Left renal cortex interstitium (tissue), 4 donors: ENCODE measurements at places on chromosomes 3 and 15. TPM values are rescaled to one million over a fixed set of nuclear protein-coding genes. Genes with fewer than 3 reads are reported as not detected.

The C3orf85 gene
- 14.4 TPM for polyA plus RNA-seq

The SENP2 gene
- 38.4 TPM for polyA plus RNA-seq

The AP3S2 gene
- 40.3 TPM for polyA plus RNA-seq

The IMPG2 gene
- polyA plus RNA-seq, result 0.69 TPM

The SLC22A14 gene
- 0.21 TPM for polyA plus RNA-seq

The HEMK1 gene
- 18.7 TPM for polyA plus RNA-seq

DNA sequence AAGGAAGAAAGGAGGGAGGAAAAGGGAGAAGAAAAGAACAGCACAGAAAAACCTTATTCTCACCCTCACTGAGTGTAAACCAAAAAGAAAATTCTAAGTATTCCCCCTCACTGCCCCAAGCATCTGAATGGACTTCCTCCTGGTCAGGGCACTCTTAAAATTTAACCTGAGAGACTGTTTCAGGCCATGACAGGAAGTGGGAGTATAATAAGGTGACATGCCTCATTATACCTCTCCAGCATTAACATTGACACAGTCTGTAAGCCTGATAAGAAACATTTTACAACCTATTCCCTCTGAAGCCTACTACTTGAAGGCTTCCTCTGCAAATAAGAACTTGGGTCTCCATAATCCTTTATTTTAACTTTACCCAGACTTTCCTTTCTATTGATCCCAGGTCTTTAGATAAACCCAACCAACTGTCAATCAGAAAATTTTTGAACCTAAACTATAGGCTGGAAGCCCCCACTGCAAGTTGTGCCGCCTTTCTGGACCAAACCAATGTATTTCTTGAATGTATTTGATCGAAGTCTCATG is 41.7 kb downstream of the SLCO2A1 start:
- DNase-seq, result no peak

GRCh38 chr15:80978685-80979329 is 10.8 kb downstream of the MESD start:
- DNase-seq, result no peak

DNA sequence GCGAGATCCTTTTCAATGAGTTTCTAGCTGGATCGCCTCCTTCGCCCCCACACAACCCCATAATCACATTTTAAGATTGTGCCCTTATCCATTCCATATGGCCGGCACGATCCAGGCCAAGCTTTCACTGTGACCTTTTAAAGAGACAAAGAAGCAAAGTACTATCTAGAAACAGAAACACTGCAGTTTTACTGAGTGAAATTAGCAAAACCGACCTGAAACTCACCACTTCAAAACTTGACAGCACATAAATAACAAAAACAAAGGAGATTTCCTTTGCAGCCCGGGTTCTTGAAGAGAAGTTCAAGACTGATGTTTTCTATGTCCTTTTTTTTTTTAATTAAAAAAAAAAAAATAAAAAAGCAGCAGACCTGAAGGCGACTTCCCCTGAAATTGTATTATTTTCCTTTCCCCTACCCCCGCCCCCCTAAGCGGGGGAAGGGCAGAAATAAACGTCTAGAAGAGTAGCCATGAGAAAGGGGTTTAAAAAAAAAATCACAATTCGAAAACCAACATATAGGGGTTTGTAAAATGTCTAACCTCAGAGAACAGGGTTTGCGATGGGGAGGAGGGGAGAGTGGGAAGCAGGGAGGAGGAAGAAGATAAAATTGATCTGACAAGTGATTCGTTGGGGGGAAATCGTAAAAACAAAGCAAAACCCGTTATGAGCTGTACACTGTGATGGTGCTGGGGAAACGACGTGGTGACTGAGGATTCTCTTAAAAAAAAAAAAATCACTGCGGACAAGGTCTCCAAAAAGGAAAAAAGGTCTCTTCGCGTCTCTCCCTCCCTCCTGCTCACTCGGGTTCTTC is 1.5 kb downstream of the SATB1 start:
- no peak for DNase-seq

DNA sequence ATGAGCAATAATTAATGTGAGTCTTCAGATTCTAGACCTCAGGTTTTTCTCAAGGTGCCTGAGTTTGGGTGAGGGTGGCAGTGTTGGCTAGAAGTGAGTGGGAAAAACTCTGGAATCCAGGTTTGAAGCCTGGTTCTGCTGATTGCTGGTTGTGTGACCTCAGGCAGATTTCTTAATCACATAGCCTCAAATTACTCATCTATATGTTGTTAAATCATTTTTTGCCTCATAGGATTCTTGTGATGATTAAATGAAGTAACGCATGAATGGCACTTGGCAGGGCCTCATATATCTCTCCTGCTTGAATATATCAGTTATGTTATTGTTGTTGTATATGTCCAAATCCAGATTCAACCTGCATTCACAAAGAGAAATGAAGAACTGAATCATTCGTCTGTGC is 60.5 kb downstream of the NR2F2 start:
- no peak for DNase-seq

DNA sequence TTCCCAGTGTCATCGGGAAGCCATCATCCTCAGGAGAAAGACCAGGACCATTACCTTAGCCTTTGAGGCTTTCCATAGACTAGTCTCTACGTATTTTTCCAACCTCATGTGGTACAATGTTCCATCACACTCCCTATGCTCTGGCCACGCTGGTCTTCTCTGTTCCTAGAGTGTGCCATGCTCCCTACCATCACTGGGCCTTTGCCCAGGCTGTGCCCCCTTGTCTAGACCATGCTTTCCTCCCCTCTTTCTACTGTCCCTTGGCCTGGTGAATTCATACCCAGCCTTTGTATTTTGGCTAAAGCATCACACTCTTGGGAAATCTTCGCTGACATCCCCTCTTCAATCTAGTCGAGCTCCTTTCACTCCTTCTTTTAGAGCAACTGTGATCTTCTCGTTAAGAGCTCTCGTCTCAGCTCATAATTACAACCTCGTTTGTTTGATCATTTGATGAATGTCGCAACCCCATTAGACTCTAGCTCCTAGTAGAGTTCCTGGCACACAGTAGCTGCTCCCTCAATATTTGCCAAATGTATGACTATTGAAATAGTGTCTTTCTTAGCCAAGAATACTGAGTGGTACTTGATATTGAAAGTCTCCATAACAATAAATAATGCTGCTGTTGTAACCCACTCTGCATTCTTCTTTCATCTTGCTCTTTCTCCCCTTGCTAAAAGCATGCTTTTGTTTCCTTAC is 100.2 kb upstream of the FAM3D start:
- DNase-seq, result no peak

GRCh38 chr3:128556384-128556783 is 63.4 kb upstream of the GATA2 start:
- no peak for DNase-seq

GRCh38 chr3:17500618-17501017 is 241.8 kb downstream of the TBC1D5 start:
- no peak for DNase-seq

- DNase-seq, result no peak
These were observed 47.3 kb downstream of the BDH1 start for GRCh38 chr3:197508461-197508860.

DNA sequence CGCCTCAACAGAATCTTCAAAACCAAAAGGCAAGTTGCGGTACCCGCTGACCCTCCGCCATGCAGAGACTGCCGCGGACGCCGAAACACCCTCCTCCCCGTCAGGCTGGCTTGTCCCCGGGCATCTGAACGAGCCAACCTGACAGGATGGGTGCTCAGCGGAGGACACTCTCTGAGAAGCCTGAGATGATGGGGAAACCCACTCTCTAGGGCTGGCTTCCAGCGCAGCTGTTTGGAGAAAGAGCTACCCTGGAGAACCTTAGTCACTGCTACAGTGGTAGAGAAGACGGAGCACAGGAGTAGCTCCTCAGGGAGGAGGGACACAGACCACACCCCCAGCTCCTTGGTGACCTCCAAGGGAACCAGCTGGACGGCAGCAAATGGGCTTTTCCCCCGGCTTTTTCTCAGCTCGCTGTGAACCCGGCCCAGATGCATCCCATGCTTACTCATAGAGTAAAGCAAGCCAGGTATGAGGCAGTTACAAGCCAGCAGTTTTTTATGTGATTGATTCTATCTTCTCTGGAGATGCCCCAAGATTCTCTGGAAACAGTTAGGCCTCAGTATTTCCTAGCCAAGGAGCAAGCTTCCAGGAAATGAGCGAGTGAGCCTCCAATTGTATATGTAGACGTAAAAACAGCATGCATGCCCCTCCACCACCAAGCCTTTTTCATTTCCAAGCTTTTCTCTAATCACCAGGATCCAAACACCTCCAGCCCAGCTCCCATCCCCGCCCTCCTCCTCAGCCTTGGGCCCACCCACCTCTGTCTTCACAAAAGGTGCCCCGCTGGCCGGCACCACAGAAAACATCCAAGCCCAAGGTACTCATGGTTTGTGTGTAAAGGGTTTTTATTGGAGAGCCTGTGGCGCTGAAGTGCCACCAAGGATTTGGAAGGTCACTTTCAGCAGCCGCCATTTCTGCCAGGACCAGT is 38.7 kb downstream of the FAM174B start:
- no peak for DNase-seq

DNA sequence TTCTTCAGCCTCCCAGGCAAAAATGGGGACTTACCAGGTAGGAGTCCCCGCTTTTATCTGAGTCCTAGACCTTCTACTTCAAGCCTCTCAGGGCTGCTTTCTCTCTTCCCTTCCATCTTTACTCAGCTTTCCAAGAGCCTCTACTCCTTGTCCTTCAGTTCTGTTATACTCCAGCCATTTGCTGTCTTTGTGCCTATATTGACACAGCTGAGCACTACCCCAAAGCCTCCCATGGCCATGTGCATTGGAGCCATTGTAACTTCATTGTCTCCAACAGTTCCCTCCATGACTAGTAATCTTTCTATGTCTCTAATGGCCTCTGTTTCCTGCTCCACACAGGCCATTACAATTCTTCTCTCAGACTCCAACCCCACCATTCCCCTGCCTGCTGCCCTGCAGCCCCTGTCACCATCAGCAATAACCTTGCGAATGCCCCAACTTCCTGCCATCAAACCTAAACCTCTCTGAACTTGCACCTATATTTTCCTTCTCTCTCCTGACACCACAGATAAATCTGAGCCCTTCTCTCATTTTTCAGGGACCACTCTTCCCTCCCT is 77.9 kb upstream of the ADPGK start:
- no peak for DNase-seq

DNA sequence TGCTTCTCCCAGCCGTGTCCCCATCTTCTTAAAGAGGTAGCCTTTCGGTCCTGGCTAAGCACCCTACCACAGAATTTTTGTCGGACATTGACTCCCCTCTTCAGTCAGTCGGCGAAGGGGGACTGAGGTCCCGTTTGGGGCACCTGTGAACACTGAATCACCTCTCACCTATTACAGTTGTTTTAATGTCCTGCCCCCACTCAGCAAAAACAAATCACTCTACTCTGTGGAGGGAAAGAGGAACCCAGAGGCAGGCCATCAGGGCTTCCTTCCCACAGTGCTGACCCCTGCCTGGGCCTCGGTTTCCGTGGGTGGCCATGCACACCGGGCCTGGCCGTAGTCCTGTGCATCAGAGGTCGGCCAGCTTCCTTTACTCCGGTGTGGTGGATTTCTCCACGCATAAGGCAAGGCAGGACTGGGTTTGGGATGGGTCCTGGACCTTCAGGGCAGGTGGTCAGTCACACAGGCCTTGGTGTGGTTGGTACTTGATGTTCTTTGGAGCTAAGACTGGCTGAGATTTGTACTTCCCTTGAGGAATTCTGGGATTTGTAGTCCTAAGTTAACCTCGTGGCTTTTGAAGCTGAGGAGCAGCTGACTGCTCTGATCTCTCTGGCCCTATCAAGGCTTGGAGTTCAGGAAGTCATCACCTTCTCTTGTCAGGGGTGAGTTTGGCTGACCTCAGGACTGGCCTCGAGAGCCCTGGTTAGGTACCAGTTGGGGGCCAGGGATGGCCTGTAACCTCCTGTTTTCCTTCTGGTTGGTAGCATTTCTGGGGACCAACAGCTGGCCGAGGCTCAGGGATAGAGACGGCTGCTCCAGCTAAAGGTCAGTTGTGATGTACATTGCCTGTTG is 627 bp upstream of the FAM131A start:
- DNase-seq, result no peak

- no peak for DNase-seq
These were observed 117.5 kb downstream of the FAM174B start for GRCh38 chr15:92538115-92538514.

DNA sequence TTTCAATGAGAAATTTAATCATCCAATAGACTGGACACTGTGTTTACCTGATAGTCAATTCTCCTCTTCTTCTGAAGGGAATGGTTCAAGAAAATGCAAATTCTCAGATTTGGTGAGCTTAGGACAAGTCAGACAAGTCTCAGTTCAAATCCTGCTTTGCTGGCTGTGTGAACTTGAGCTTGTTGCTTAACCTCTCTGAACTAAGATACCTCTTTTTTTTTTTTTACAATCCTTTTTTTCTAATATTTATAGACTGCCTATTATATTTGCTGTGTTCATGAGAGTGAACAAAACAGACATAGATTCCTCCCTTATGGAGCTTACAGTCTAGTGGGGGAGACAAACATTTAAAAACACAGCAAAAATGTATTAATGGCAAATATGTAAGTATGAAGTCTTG is 8.2 kb upstream of the SLC28A1 start:
- no peak for DNase-seq

GRCh38 chr3:107681396-107681795 is 158.6 kb downstream of the BBX start:
- DNase-seq, result no peak

- no peak for DNase-seq
These were observed 222.1 kb upstream of the SOX14 start for GRCh38 chr3:137542049-137542448.

DNA sequence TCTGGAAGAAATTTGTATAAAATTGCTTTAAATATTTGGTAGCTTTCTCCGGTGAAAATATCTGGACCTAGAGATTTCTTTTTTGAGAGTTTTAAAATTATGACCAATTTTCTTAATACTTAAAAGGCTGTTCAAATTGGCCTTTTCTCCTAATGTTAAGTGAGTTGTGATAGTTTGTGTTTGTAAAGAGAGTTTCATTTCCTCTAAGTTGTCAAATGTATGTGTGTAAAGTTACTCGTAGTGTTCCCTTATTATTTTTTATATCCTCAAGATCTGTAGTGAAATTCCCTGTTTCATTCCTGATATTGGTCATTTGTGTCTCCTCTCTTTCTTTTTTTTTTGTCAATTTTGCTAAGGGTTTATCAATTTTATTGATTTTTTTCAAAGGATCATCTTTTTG is 92.6 kb upstream of the CTNNB1 start:
- DNase-seq, result no peak
